ENCODE measurements at places on chromosomes 16 and 17. TPM values are rescaled to one million over a fixed set of nuclear protein-coding genes. Genes with fewer than 3 reads are reported as not detected.

Gene METTL9
- total RNA-seq = 108 TPM

Gene TBC1D3H
- 0.37 TPM for total RNA-seq

Gene CCDC154
- 4.2 TPM for total RNA-seq

Gene WDR81
- 13.4 TPM for total RNA-seq

Gene CRHR1
- 0.71 TPM for total RNA-seq

Gene FNDC8
- not detected for total RNA-seq

Gene MEOX1
- total RNA-seq = not detected

Gene CCL7
- not detected for total RNA-seq

Gene PRAC1
- not detected for total RNA-seq

Gene CNTNAP4
- total RNA-seq = 1.2 TPM

Gene MRC2
- total RNA-seq = 24.0 TPM

Gene SP6
- total RNA-seq = 1.7 TPM

Gene DNAI2
- not detected for total RNA-seq

Gene AOC2
- 6.1 TPM for total RNA-seq

Gene CHST6
- 4.0 TPM for total RNA-seq

Gene MT1E
- not detected for total RNA-seq

Gene ZNF594
- total RNA-seq = 21.2 TPM

Gene ZC3H7A
- 87.7 TPM for total RNA-seq

Gene TNS4
- total RNA-seq = not detected

Gene MYH1
- total RNA-seq = not detected

Gene SOX9
- total RNA-seq = 1.6 TPM

Gene PPY
- not detected for total RNA-seq

Gene HNF1B
- total RNA-seq = not detected

Gene KCNJ12
- 9.6 TPM for total RNA-seq

Gene KRT32
- not detected for total RNA-seq

Gene WNT9B
- total RNA-seq = not detected

Gene TEKT1
- total RNA-seq = not detected

Gene AARS1
- total RNA-seq = 179 TPM

Gene TRPV3
- 0.74 TPM for total RNA-seq

Gene NUBP1
- total RNA-seq = 23.2 TPM

Gene PIK3R5
- not detected for total RNA-seq

Data from glutamatergic neuron (in vitro differentiated cells).